ENCODE measurements at places on chromosomes 5 and 9.

DNA sequence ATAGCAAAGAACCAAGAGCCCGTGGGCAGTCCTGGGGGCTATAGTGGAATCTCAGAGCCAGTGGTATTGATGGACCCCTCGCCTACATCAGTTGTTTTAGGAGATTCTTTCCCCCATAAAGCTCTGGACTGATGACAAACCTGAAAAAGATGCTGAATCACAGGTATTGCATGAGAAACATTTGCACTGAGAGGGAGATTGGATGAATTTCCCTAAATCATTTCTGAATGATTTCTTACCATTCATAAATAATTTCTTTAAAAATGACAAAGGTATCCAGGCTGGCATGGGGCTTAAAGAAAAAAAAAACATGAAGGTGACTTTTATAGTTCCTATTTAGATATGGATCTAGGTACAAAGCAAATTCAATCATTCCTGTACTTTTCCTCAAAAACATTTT, 54.0 kb upstream of the SLIT3 start:
- no peak for DNase-seq

- peak; percentile 12 for DNase-seq
Measured at GRCh38 chr5:136133222-136133921, 727 bp downstream of the SMAD5 start.

DNA sequence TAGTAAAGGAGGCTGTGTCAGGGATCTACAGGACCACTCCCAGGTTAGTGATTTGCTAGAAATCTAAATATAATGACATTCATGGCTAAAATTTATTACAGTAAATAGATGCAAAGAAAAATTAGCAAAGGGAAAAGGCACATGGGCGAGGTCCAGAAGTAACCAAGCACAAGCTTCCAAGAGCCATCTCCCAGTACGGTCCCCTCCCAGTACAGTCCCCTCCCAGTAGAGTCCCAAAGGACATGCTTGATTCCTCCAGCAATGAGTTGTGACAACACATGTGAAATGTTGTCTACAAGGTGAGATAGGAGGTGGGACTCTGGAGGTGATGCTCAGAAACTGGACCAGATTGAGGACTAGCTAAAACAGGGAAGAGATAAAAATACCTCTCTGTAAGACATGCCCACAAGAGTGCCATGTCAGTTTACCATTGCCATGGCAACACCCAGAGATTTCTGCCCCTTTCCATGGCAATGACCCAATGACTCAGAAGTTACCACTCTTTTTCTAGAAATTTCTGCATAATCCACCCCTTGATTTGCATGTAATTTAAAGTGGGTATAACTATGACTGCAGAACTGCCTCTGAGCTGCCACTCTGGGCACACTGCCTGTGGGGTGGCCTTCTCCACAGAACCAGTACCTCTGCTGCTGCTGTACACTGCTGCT, 27.9 kb upstream of the CEMIP2 start:
- DNase-seq, result no peak

DNA sequence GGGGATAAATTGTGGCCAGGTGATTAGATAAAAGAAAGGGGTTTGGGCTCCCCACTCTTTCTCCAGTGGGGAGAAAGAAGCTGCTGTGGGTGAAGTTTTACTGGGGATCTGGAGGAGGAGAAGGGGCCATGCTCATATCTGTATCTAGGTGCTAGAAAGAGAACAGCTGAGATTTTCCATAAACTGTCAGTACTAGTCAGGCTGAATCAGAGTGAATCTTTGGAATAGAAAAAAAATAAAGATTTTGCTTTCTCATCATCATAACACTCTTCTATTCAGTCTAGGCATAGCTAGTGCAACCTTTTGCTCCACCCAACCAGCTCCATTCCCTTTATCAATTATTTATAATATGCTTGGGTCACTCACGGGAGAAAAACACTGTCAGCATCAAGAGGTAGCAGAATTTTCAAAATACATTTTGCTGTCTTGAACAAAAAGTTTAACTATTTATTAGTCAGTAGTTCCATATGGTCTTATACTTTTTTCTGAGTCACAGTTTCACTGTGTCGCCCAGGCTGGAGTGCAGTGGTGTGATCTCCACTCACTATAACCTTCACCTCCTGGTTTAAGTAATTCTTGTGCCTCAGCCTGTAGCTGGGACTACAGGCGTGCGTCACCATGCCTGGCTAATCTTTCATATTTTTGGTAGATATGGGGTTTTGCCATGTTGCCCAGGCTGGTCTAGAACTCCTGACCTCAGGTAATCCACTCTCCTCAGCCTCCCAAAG, 21.3 kb upstream of the ERMP1 start:
- DNase-seq, result no peak

GRCh38 chr9:4382722-4383317, 83.0 kb upstream of the GLIS3 start:
- DNase-seq, result no peak

GRCh38 chr5:77419644-77420582, 72.2 kb downstream of the WDR41 start:
- no peak for DNase-seq

GRCh38 chr5:149687486-149688168, 42.5 kb upstream of the PPARGC1B start:
- DNase-seq, result no peak
